ENCODE measurements at places on chromosomes 3 and 15.

- peak; percentile 96 for ATAC-seq
Observed at GRCh38 chr15:52362497-52362896, 66.9 kb upstream of the MYO5C start.

DNA sequence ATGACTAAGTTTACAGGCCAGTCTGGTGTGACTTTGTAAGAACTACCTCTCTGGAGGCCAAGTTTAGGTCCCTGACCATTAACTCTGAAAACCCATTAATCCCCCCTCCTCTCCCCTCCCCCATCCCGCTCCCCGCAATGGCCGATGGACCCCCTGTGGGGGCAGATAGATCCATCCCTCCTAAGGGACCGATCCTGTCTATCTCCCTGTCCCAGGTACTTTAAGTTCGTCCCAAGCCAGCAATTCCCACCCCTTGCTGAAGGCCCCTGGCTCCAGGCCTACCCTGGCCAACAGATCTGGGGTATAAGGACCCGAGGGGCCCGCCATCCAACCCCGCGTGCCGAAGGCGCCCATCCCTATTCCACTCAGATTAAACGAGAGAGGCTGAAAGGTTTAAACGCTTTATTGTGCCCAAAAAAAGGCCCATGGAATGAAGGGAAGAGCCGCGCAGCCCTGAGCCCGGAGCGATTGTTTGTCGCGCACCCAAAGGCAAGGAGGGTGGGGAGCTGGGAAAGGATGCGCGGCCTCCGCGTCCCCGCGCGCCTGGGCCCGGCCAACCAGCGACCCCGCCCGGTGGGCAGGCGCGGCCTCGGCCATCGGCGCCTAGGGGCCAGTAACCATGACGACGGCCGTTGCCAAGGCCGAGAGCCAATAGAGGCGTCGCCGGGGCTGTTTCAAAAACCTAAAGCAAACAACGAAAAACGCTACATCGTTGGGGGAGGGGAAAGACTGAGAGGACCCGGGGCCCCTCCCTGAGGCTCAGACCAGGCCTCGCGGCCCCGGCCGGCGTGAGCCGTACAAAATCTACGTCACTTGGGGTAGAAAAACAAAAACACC is 35.9 kb downstream of the HMCES start:
- ATAC-seq: peak; percentile 23

DNA sequence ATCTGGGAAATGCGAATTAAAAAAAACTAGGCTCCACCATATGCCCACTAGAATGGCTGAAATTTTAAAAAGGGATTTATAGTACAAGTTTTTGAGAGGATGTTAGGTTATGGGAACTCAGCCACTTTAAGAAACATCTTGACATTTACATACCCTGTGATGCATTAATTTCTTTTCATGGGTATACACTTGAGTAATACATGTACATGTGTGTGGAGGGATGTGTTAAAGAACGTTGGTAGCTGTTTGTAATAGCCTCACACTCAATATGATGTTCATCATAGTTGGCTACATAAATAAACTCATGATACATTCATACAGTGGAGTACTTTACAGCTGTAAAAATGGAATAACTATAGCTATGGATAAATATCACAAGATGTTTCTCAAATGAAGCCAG is 40.9 kb downstream of the MEF2A start:
- ATAC-seq: no peak

GRCh38 chr15:47972738-47973137 is 148.1 kb upstream of the SLC24A5 start:
- ATAC-seq: no peak

GRCh38 chr3:197103766-197104165 is 74.1 kb upstream of the MELTF start:
- ATAC-seq: no peak

DNA sequence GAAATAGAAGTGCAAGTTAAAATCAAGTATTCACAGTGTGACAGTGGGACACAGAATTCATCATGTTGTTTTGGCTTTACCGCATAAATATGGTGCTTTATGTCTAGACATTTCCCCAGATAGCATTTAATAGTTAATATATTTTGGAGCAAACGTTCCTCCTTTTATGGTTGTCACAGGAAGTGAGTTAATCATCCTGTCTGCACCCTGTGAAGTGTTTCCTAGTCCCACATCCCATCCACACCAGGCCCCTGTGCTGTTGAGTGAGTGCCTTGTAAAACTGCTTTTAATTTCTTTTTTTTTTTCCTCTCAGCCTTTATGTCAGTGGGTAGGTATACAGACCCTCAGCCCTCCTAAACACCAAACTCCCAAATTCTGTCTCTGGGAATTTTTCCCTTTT is 393.7 kb downstream of the FEZF2 start:
- no peak for ATAC-seq

DNA sequence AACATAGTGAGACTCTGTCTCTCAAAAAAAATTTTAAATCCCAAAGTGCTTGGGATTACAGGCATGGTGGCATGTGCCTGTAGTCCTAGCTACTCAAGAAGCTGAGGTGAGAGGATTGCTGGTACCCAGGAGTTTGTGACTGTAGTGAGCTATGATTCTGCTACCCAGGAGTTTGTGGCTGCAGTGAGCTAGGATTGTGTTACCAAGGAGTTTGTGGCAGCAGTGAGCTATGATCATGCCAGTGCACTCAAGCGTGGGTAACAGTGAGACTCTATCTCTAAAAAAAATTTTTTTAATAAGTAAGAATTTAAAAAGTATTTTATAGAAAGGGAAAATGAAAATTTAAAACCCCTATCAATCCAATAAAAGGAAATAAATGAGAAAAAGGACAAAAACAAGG is 69.5 kb downstream of the FAIM start:
- no peak for ATAC-seq

DNA sequence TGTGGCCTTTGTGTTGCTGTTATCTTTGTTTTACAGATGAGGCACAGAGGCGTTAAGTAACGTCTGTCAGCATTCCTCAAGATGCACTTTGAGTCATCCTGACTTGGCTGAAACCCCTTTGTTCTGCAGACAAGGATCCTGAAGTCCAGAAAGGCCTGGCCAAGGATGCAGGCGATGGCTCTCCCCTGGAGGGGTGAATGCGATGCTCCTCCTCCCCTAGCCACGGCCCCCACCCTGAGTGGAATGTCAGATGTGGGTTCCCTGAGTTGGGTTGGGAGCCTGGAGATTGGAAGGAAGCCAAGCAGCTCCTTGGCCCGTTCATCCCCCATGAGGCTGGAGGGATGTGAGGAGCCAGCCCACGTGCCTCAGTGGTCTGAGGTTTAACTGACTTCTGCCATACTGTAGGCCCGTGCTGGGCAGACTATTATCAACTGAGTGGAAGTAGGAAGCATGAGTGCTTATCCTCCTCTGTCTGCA is 43.3 kb downstream of the POMGNT2 start:
- ATAC-seq: no peak

DNA sequence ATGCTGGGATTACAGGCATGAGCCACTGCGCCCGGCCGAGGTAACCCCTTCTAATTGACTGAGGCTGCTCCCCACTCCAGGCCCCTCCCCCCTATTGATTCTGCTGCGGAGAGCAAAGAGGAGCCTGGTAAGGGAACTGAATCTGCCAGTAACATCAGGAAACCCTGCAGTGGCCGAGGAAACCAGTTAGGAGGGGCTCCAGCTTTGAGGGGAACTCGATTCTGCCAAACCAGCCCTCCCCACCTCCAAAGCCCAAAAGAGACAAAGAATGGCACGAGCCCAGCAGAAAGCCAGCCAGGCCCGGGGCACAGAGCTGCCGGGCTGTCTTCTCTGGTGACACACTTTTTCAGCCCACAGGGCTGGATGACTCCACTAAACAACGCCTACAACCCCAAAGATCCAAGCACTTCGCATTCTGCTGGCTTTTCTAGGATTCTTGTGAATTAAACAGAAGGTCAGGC is 15.0 kb upstream of the ACAD9 start:
- no peak for ATAC-seq

DNA sequence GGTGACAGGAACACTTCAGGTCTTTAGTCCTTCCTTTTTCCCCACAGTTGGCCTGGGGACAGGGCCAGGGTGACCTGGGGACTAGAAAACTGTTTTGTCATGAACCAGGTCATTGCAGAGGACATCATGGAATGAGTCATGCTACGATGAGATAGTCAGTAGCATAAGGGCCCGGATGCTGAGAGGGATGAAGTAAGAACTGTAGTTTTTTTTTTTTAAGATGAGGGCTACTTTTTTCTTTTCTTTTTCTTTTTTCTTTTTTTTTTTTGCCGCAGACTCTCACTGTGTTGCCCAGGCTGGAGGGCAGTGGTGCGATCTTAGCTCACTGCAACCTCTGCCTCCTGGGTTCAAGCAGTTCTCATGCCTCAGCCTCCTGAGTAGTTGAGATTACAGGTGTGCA is 8.0 kb downstream of the MAP2K5 start:
- ATAC-seq: no peak

- no peak for ATAC-seq
Observed at GRCh38 chr3:26460985-26461384, 161.6 kb upstream of the LRRC3B start.

- ATAC-seq: no peak
Observed at GRCh38 chr15:48266024-48266689, 60.1 kb downstream of the SLC12A1 start.

DNA sequence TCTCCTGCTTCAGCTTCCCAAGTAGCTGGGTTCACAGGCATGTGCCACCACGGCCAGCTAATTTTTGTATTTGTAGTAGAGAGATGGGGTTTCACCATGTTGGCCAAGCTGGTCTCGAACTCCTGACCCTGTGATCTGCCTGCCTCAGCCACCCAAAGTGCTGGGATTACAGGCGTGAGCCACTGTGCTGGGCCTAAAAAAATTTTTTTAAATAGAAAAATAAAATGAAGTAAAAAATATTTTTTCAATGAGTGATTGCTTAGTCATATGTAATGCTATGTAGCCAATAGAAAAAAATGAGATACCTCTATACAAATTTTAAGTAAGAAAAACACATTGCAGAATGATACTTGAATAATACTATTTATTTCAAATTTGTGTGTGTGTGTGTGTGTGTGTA is 27.9 kb upstream of the SLC30A4 start:
- no peak for ATAC-seq

- peak; percentile 30 for ATAC-seq
Observed at GRCh38 chr15:64754663-64755426, 20.5 kb downstream of the RBPMS2 start.

DNA sequence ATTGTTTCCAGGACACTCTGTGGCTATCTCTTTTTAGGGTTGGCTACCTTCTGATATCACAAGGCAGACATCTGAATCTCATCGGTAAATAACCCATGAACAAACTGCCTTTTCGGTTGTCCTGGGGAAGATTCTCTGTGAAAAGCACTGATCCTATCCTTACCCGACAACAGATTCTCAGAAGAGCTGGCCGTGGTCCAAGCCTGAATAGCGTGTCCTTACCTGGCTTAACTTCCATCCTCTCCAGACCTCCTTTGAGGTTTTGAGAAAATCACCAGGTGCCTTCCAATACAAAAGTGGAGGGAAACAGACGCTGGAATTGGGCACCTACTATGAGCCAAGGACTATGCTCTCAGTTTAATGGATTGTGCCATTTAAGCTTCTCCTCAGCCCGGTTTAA is 87.4 kb upstream of the ARHGEF3 start:
- ATAC-seq: no peak

DNA sequence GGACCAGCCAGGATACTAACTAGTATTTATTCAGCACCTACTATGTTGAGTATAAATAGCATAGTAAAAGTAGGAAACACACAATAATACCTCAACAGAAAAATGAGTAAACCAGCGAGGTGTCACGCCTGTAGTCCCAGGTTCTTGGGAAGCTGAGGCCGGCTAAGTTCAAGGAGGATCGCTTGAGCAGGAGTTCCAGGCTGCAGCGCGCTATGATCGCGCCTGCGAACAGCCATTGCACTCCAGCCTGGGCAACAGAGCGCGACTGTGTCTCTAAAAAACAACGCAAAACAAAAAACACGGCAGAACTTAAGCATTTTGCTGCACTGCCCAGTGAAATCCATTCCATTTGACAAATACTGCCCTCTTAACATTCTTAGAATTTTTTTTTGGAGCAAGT is 1.3 kb upstream of the DENND6A start:
- no peak for ATAC-seq

All from esophagus mucosa (tissue), 1 donor.